ENCODE measurements at places on chromosomes 1 and 21.
A peak's percentile ranks its signal among the peaks of the same experiment; 100 is the strongest.

- DNase-seq = no peak
Measured at GRCh38 chr1:156658945-156659574, 17.1 kb downstream of the BCAN start.

DNA sequence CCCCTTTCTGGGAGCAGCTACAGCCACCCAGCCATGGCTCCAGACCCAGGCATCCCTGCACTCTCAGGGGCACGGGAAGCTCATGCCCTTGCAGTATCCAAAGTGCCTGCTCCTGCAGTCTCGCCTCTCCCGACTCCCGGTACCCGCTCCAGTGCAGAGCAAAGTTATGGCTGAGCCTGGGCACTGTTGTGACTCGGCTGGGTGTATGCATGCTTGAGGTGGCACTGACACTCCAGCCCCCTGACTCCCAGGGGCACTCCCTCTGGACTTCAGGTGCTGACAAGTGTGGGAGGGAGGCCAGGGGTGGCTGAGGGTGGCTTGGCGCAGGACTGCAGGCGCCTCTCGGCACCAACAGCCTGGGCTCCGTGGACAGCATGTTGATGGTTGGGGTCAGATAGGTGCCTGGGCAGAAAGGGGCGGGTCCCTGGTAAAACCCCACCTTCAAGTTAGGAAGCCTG lies 580.1 kb upstream of the ADGRL2 start:
- no peak for DNase-seq

GRCh38 chr1:154572468-154573167 lies 5.0 kb downstream of the CHRNB2 start:
- DNase-seq = no peak

- DNase-seq = no peak
Measured at GRCh38 chr1:242201090-242201489, 202.2 kb upstream of the MAP1LC3C start.

DNA sequence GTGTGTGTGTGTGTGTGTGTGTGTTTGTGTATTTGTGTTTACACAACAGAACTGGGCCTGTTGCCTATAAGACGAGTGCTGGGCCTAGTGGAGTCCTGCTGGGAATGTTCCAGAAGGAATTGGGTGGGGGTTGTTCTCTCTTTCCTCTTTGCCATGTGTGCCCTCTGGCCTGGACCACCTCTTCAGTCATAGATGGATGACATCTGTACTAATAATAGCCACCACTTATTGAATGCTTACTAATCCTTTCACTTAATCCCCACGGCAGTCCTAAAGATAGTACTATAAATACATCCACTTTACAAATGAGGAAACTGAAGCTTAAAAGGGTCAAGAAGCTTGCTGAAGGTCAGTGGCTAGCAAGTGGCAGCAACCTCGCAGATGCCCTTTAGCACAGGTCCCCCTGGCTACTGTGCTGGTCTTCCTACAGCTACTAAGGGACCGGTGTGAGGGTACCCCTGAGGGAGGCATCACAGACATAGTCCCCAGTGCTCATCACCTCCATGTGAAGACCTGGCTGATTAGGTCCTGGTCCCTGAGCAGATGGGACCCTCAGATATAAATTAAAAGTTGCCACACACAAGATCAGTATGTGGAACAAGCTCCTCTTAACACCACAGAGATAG lies 55.2 kb upstream of the KIF1B start:
- DNase-seq = no peak

GRCh38 chr1:168567568-168567967 lies 8.8 kb upstream of the XCL1 start:
- DNase-seq = no peak

- DNase-seq = peak; percentile 27
Measured at GRCh38 chr1:6475381-6476133, 9.6 kb upstream of the TNFRSF25 start.

GRCh38 chr21:29396951-29397455 lies 98.3 kb downstream of the BACH1 start:
- DNase-seq = no peak

GRCh38 chr1:244030481-244031040 lies 20.5 kb upstream of the ZBTB18 start:
- no peak for DNase-seq

DNA sequence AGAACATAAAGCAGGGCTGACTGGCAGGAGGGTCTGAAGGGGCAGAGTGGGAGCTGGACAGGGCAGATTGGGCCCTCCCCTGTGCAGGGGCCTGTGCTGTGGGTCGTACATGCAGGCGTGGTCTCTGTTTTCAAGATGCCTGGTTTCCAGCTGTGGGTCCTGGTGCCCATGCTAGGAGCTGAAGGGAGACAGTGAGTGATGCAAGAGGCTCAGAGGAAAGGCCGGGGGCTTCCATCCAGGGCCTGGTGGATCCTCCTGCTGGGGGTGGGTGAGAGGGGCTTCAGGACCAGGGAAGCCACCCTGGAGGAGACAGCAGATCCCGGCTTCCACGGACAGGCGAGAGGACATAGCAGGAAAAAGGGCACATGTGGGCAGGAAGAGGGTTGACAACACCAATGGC lies 349.0 kb upstream of the VAMP3 start:
- DNase-seq = no peak

DNA sequence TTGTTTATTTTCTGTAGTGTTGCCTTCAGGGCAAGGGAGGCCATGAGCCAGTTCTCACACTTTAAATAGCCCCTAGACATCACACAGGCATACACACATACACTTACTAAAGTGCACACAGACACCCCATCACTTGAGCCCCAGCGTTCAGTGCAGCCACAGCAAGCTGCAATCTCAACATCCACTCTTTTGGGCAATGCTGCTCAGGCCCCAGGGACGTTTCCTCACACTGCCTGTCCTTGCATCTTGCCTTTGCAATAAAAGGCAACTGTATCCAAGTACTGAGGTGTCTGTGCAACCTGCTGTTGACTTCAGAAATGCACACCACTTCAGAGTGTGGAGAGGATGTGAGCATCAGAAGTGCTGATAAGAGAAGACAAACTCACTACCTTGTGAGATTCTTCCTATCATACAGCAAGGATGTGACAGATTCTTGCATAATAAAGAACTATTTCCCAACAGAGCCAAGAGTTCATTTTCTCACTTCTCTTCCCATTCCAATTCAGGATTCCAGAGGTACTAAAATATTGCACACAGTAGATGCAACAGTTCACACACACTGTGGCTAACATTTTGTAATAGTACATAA lies 36.2 kb downstream of the IRF2BP2 start:
- no peak for DNase-seq

- no peak for DNase-seq
Measured at GRCh38 chr1:30964706-30965105, 56.1 kb upstream of the SDC3 start.

DNA sequence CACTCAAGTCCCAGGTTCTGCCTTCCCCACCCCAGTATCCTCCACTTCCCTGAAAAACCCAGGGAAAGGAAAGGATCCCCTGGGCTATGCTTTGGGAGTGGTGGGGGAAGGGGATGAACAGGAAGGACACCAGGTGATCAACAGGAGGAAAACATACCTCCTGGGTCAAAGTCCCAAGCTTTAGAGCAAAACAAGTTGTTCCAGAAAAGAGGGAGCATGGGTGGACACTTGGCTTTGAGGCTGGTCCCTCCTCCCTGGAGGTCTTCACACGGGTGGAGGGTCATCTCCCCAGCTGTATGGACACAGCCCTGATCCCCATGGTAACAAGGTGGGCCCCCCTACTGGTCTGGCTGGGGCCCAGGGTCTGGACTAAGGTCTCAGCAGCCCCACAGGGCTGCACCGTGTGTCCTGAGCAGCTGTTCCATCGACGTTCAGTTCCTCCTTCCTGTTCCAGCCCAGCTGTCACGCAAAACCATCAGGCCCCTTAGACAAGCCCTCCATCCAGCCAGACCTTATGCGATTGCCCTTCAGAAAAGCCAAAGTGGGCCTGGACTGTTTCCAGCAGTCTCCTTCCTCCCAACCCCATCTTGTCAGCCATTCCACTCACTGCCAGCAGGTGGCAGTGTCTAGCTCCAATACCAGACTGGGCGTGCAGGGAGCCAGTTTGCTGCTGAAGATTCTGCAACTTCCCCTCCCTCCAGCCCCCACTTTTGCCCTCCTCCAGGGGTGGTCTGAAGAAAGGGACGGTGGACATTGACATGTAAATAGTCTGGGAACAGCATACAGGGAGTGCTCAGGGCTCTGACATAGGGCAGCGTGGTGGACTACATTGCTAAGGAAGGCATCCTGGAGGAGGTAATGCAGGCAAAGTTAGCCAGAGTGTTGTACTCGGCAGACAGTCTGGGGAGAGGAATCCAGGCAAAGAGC lies 2.9 kb upstream of the PDZK1IP1 start:
- DNase-seq = peak; percentile 62

DNA sequence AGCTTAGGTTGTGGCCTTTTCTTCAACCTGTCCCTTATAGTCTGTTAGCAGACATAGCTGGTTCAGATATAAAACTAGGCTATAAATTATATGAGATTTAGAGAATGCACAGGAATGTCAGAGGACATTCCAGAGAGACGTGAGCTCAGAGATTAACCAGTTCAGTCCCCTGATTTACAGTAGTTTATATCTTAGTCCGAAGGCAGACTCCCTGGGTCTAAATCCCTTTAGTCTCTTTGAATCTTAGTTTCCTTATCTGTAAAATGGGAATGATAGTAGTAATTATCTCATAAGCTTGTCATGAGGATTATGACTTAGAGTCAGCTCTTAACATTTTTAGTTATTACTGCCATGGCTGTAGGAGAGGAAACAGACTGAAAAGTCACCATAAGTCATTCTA lies 45.5 kb upstream of the PLXNA2 start:
- DNase-seq = no peak

DNA sequence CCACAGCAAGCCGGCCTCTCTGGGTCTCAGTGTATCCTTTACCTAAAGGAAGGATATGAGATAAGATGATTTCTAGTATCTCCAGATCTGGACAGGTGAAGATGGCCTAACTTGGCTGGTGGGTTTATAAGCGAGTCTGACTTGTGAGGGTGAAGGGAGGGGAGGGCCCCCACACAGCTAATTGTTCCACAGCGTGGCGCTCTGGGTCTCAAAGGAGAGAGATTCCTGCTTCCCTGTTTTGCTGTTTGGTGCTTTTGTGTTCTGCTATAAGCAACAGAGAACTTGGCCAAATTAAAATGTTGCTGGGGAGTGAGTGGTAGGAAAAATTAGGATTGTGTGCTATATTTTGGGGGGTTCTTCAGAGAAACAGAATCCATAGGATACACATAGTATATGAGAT lies 28.9 kb upstream of the NLRP3 start:
- DNase-seq = no peak

- DNase-seq = no peak
Measured at GRCh38 chr1:94544706-94545490, 3.3 kb upstream of the F3 start.

DNA sequence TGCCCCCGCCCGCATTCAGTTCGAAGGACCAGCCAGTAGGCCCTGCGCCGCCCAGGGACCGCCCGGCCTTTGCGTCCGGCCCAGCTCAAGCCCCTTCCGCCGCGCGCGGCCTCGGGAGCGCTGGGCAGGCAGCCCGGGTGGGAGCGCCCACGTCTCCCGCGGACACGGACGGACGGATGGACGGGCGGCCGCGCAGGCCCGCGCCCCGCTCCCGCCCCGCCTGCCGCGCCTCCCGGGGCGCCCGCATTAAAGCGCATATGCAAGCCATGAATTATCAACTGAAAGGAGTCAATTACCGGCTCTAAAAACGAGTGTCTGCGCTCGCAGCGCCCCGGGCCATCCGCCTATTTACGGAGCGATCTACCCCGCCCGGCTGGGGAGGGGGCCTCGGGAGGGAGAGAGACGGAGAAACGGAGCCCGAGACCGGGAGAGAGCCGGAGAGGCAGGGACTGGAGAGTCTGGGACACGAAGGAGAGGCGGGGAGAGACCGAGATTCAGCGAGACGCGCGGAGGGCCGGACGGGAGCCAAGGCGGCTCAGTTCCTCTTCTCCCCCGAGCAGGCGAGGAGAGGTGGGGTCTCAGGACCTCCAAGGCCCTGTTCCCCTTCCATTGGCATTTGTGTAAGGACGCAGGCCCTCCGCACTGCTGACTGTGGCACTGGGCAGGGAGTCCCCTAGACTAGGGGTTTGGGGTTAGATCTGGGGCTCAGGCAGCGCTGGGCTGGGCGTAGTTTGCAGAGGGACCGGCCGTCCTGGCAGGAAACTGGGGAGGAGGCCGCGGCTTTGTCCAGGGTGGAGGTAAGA lies 41.3 kb upstream of the DMBX1 start:
- DNase-seq = no peak

- DNase-seq = no peak
Measured at GRCh38 chr1:183800449-183800848, 4.5 kb upstream of the RGL1 start.

DNA sequence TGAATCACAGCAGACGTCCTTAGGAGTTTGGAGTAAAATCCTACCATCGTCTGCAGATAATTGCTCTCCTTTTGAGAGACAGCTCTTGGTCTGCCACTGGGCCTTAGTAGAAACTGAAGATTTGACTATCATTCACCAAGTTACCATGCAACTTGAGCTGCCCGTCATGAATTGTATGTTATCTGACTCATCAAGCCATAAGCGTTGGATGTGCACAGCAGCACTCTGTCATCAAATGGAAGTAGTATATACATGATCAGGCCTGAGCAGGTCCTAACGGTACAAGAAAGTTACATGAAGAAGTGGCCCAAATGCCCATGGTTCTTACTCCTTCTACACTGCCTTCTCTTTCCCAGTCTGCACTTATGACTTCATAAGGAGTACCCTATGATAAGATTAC lies 317.8 kb downstream of the GPATCH2 start:
- DNase-seq = no peak

DNA sequence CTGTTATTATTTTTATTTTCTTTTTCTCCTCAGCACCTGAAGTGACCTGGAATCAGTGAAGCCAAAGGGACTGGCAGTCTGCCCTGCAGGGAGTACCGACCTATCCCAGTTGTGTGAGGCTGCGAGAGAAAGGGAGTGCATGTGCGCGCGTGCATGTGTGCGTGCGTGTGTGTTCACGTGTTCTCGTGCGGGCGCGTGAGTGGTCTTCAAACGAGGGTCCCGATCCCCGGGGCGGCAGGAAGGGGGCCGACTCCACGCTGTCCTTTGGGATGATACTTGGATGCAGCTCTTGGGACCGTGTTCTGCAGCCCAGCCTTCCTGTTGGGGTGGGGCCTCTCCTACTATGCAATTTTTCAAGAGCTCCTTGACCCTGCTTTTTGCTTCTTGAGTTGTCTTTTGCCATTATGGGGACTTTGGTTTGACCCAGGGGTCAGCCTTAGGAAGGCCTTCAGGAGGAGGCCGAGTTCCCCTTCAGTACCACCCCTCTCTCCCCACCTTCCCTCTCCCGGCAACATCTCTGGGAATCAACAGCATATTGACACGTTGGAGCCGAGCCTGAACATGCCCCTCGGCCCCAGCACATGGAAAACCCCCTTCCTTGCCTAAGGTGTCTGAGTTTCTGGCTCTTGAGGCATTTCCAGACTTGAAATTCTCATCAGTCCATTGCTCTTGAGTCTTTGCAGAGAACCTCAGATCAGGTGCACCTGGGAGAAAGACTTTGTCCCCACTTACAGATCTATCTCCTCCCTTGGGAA lies 123.3 kb downstream of the PRDM2 start:
- DNase-seq = no peak
